ENCODE measurements at places on chromosomes 12 and 14. TPM values are rescaled to one million over a fixed set of nuclear protein-coding genes. Genes with fewer than 3 reads are reported as not detected.
A peak's percentile ranks its signal among the peaks of the same experiment; 100 is the strongest.

The LALBA gene
- total RNA-seq = not detected

The OTOGL gene
- total RNA-seq = 0.53 TPM

GRCh38 chr12:125100551-125101434 is 35.6 kb downstream of the AACS start:
- no peak for DNase-seq

DNA sequence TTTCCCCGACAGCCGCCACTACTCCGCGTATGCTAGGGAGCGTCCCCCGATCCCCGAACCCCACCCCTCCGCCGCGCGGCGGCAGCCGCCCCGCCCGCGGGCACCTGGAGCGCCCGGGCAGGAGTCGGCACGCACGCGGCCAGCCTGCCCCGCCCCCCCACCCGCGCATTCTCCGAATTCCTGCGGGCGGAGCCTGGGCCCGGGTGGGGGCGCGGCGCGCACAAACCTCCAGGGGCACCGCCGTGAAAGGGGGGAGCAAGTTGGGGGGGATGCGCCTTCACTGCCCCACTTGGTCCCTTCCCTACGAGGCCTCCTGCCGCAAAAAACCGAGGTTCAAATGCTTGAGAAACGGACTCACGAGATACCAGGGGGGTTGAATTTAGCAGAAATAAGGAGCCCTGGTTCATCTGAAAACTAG is 1.7 kb downstream of the AJUBA start:
- no peak for DNase-seq

DNA sequence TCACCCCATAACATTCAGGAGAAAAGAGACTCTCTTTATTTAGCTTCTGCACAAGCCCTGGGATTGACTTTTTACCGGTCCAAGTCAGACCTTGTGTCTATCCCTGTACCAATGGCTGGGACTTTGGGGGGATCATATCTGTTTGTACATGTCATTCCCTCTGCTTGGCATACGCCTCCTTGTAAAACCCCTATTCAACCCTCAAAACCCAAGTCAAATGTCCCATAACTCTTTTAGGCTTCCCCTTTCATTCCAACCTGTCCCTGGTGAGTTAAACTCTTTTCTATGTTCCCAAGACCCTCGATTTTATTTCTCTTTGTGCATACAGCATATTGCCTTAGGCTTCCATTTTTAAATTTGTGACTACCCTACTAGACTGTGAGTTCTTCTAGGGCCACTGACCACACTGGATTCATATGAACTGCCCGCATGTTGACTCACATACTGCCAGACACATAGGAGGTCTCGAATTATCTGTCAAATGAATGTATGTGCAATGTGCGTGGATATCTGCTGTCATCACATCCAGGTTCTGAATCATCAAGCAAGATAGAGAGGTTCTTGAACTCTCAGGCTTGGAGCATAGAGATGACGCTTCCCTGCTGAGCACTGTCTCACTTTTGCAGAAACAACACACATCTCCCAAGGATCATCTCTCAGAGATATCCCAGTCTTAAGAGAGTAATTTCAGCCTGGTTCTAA is 548.6 kb upstream of the TBX3 start:
- DNase-seq = peak; percentile 49

- DNase-seq = no peak
Measured at GRCh38 chr12:52193532-52193931, 1.7 kb upstream of the KRT80 start.

GRCh38 chr14:104406831-104407230 is 172.7 kb upstream of the C14orf180 start:
- DNase-seq = no peak

DNA sequence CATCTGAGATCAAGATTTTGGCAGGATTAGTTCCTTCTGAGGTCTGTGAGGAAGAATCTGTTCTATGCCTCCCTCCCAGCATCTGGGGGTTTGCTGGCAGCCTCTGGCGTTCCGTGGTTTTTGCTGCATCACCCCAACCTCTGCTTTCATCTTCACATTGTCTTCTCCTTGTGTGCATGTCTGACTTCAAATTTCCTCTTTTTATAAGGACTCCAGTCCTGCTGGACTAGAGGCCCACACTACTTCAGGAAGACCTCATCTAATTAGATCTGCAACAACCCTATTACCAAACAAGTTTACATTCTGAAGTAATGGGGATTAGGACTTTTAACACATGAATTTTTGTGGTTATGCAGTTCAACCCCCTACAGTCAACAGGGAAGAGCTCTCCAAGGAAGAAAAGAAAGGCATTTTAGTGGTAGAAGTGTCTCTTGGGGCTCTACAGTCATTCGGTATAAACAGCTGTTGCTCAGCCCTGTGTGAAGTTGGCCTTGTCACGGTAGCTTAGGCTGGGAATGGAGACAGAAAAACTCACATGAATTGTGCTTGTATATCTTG is 89.7 kb downstream of the CAND1 start:
- DNase-seq = peak; percentile 92

GRCh38 chr12:39912211-39912980 is 193.5 kb downstream of the SLC2A13 start:
- DNase-seq = no peak

DNA sequence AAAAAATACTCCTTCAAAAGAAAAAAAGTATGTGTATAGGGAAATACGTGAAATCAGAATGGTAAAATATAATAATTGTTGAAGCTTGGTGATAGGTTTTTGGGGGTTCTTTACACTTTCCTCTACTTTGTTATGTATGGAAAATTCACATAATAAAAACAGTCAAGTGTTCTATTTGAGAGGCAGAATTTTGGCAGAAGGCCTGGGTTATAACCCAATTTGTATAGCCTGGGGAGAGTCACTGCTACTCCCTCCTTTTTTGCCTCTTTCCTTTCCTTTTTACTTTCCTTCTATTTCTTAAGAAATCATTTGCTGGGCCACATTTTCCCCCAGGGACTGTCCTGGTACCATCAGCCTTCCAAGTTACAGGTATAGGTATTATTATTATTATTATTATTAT is 105.7 kb downstream of the CRADD start:
- DNase-seq = no peak

GRCh38 chr12:76025601-76026575 is 5.7 kb downstream of the PHLDA1 start:
- DNase-seq = peak; percentile 51

DNA sequence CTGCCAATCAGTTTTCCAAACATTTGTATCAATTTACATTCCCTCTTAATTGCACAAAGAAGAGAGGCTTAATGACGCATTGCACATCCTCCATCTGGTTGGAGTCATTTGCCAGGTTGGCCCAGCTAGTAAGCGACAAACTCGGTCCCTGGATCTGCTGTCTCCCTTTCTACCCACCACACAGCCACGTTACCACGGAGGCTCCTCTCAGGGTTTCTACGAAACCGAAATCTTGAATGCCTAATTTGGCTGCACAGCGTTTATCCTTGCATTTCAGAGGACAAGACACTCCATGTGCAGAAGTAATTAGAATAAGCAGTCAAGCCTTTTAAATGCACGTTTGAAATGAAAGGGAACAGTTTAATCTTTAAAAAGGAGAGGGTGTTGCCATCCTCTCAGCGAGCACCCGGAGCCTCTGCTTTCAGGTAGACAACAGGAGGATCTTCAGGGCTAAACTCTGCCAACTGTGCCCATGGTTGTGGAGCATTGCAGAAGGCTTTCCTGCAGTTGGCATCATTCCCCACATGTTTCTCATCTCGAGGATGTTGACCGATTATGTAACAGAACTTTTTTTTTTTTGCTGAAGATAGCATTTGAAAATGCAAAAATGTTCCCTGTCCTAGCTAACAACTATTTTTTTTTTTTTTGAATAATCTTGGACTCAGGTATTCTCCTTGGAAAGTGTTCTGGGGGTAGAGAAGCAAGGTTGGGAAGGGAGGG is 37.8 kb downstream of the SLC24A4 start:
- DNase-seq = no peak

DNA sequence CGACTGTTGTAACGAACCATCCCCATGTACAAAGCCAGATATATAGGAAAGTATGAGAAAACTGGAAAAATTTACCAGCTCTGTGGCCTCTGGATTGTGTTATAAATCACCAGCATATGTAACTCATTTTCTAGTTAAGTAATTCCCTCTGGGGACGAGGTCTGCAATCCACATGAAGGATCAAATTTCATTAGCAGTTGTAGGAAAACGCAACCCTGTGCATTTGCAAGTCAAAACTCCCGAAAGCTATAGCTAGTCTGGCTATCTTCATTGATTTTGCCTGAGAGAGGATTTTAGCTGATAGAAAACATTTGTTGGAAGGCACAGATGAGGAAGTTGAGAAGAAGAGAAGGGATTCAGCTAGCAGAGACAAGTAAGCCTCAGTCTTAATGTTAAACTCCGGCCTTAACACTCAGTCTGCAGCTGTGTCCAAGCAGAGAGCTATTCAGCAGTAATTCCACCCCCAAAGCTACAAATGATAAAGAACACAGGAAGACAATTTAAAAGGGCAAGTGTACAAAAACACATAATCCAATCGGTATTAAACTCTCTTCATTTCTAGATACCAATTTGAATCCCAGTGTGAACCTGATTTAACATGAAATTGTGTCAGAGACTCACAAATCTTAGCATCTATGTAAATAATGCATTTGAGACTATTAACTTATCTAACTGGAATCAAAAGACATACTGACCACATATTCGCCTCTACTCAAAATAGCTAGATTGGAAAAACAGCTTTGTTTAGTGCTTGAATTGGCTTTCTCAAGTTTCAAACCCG is 54.2 kb upstream of the CERS5 start:
- DNase-seq = peak; percentile 83

GRCh38 chr14:30214461-30215090 is 286.9 kb upstream of the PRKD1 start:
- DNase-seq = peak; percentile 58

GRCh38 chr14:43085819-43086218 is 1421.3 kb downstream of the FSCB start:
- no peak for DNase-seq

DNA sequence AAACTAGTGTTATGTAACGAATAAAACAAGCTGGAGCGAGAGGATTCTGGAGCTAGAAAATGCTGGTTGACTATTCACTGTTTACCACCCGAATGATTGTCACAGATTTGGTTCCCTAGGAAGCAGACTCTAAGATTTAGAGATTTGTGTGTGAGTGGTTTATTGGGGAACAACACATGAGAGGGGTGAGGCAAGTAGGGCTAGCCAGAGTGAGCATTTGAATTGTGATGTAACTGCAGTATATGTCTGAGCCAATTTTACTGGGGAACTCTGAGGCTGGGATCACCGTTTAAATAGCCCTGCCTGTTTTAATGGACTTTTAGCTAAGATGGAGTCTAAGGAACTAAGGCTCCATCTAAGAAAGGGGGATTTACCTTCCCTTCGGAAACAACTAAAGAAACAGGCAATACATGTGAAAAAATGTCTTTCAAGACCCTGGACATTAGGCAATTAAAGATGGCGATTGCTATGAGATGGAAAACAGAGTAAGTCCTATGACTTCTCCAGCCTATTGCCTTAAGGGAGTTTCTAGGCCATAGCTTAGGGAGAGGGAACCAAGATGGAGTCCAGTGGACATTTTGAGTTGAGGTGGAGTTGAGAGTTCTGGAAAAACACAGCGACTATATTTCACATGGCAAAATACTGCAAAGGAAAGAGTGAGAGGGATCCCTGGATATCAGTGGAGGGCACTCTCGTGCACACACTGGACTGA is 6.3 kb downstream of the MGP start:
- DNase-seq = no peak

GRCh38 chr12:93802698-93803423 is 125.7 kb downstream of the CRADD start:
- DNase-seq = no peak

DNA sequence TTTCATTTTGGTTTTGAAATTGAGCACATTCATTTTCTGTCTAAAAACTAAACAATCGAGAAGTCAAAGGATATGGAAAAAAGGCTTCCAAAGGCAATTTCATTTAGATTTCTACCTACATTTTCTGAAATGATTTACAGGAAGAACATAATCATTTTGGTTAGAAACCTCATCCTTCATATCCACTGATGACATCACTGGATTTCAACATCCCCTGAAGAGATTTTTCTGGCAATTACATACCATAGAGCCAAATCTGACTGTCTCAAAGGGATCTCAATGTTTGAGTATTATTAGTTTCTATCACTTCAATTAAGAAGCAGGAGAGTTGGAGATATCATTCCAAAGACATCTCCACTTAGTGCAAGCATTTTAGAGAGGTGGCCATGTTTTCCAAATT is 137.8 kb downstream of the TTC7B start:
- peak; percentile 22 for DNase-seq

GRCh38 chr14:60652674-60653651 is 3.7 kb upstream of the SIX1 start:
- no peak for DNase-seq

GRCh38 chr14:69763761-69764510 is 3.0 kb upstream of the SRSF5 start:
- DNase-seq = no peak

GRCh38 chr12:108744021-108744897 is 12.9 kb upstream of the CORO1C start:
- DNase-seq = no peak

GRCh38 chr12:32198555-32198954 is 91.9 kb downstream of the BICD1 start:
- DNase-seq = peak; percentile 27

DNA sequence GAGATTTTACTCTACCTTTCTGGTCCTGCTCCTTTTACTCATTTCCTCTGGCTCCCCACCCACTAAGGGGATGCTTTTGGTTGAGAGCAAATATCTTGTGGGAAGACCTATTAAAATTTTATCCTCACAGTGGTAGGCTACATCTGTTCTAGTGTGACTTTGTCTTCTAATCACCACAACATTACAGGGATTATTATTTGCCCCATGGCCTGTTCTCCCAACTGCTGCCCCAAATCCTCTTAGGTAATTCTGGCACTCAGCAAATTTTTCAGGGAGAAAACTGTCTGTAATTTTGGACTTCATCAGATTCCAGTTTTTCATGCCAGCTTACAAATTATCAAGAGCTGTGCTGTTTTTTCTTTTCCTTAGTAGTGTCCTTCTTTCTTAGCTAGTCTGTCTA is 172.3 kb downstream of the GPHN start:
- DNase-seq = no peak

DNA sequence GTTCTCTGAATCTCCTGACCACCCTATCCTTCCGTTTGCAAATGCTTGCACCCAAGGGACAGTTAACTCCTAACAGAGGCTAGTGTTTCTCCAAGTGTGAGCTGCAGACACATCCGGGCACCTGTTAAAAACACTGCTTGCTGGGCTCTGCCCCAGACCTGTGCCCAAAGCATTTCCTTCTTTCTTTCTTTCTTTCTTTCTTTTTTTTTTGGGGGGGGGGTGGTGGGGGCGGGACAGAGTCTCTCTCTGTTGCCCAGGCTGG is 42.5 kb downstream of the SPRING1 start:
- no peak for DNase-seq

DNA sequence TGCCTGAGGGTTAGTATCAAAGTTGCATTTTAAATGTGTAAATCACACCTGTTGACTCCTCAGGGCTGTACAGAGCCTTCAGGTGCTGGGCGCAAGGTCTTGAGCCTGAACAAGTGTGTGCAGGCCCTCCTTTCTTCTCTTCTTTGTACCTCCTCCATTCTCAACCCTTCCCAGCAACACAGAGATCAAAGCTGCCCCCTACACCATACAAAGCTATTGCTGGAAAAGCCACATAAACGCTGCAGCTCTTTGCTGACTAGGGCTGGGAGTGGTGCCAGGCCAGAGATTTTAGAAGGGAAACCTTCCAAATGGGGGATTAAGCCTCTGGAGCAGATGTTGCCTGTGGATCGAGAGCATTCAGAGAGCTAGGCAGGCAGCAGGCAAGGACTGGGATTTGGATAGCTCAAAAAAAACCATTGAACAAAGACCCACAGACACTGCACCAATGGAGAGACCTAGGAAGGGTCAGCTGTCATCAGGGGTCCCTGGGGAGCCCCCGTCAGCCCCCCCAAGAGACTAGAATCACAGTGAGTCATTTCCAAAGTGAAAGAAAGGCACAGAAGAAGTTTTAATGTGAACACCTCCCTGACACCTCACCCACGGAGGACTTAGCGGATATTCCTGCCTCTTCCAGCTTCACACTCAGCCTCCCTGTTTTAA is 18.2 kb upstream of the SUSD6 start:
- DNase-seq = peak; percentile 57
